Activated CD4-positive, alpha-beta T cell treated with anti-CD3 and anti-CD28 coated beads, Interleukin-2, amount 50 U/mL, for 16 hours (primary cell): ENCODE measurements at places on chromosomes 11 and 22.

DNA sequence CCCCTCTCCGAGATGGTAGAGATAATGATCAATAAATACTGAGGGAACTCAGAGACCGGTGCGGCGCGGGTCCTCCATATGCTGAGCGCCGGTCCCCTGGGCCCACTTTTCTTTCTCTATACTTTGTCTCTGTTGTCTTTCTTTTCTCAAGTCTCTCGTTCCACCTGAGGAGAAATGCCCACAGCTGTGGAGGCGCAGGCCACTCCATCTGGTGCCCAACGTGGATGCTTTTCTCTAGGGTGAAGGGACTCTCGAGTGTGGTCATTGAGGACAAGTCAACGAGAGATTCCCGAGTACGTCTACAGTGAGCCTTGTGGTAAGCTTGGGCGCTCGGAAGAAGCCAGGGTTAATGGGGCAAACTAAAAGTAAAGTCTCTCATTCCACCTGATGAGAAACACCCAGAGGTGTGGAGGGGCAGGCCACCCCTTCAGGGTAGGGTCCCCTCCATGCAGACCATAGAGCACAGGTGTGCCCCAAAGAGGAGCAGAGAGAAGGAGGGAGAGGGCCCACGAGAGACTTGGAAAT is 43.2 kb downstream of the IGLL1 start:
- DNase-seq = no peak

- peak; percentile 13 for DNase-seq
These were observed 9.8 kb downstream of the SLC22A6 start for GRCh38 chr11:62974848-62975522.

DNA sequence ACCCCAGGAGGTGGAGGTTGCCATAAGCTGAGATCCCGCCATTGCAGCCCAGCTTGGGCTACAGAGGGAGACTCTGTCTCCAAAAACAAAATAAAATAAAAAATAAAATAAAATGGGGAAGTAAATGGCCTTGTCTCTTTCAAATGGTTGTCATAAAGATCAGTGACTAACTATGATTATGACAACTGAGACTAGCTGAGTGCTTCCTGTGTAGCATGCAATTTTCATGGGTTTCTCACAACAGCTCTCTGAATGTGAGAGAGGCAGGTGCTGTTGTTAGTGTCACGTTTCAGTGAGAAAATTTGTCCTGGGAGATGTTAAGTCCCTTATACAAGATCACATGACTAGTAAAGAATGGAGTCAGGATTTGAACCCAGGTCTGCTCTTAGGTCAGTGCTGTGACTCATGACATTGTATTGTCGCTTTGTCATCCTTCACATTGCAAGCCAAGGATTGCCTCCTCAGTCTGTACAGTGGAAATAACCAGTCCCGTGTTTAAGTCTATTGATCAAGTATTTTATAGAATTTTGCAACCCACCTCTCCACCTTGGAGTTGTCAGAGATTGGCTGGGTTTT is 163.3 kb upstream of the CCDC90B start:
- DNase-seq = no peak

DNA sequence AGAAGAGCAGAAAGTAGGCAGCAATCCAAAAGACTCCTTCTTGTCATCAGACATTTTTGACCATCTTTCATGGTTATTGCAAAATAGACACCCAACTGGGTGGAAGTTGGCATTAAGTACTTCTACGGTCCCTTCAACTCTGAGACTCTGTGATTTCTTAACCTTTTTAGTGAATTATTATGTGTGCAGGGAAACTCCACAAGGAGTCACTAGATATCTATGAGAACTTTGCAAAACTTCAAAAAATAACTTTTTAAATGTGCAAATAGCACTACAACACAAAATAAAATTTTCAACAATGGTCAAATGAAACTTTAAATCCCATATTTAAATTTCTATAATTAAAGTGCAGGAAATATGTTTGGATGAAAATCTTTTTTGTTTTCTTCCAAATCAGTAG is 88.7 kb downstream of the SLC17A6 start:
- DNase-seq = no peak

GRCh38 chr22:22019659-22020424 is 37.3 kb upstream of the TOP3B start:
- no peak for DNase-seq

- DNase-seq = no peak
These were observed 39.1 kb downstream of the SNX19 start for GRCh38 chr11:130876931-130877915.

DNA sequence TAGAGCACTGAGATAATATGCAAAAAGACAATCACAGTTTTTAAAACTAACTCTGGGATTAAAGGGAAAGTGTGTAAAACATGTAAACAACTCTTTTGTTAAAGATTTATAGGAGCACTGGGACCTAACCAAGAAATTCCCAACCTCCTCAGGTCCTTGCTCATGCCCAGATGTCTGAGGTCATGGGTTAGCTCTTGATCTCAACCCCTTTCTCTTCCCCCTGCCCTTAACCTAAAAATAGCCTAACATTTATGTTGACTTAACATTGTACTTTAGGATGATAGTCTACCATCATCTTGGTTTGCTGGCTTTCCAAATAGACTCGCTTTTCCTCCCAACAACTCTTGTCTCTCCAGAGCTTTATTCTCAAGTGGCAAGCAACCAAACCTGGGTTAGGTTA is 258.2 kb upstream of the FAT3 start:
- DNase-seq = no peak

- DNase-seq = no peak
These were observed 13.5 kb downstream of the EIF3L start for GRCh38 chr22:37862570-37863325.

GRCh38 chr22:22655452-22656290 is 11.3 kb downstream of the GGTLC2 start:
- DNase-seq = no peak

DNA sequence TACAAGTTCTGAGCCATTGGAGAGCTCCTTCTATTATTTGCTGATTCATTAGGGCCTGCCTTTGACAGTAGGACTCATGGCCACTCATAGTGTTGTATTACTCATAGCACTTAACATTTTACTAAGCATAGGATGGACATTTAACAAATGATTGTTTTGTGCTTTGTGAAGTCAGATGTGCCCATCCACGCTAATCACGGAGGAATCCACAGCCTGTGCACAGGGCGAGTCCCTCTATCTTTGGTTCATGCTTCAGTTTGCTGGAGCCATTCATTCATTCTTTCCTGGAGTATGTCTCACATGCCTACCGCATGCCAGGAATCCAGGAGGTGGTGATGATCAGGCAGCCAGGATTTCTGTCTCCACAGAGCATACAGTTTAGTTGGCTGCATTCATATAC is 254.1 kb downstream of the NTM start:
- no peak for DNase-seq

DNA sequence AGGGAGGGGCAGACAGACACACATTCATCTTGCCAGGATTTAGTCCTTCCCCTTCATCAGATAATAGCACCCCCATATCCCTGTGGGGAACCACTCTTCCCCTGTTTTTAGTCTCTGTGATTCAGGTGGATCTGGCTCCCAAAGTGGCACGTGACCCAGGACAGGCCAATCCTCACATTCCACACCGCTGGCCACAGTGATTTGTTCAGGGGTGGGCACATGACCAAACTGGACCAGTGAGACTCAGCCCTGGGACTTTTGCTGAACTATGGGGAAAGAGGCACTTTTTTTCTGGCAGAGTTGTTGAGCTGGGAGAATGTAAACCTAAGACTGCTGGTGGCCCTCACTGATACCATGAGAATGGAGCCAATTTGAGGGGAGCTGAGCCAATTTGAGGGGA is 19.1 kb upstream of the KCNJ11 start:
- no peak for DNase-seq
